ENCODE measurements at places on chromosomes 6 and 20.

DNA sequence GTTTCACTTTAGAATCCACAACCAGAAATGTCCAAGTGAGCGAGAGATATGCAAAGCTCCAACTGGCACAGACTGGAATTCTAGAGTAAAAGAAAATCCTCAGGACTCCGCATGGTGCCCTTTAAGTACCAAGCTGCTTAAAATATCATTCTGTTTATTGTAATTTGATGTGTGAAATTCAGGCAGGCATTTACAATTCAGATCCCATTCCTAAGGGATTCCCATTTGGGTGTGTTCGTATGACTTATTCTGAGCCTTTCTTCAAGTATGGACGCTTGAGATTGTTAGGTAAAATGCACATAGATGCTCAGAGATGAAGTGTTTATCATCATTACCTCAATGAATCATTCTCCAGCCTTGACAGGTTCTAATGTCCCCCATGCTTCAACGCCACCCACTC lies 99.3 kb upstream of the EEF1E1 start:
- no peak for DNase-seq

DNA sequence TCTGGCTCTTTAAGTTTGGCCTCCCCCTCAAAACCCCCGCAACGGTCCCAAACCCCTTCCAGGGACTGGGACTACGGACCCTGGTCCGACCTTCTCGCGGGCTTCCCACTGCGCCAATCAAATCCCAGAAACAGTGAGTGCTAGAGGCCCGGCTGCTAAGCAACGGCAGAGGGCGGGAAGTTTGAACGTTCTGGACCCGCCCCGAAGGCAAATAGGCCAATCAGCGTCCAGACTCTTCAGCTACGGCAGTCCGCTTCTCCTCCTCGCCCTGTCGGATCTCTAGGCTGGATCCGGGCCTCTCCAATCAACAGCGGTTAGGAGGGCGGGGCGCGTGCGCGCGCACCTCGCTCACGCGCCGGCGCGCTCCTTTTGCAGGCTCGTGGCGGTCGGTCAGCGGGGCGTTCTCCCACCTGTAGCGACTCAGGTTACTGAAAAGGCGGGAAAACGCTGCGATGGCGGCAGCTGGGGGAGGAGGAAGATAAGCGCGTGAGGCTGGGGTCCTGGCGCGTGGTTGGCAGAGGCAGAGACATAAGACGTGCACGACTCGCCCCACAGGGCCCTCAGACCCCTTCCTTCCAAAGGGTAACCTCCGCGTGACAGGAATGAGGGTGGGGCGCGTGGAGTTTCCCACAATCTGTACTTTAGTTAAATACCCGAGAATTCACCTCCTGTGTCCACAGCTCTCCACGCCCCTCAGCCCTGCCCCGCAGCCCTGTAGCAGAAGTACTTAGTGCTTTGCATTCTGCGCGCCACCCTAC lies at the start of gene MSH5:
TSS of gene MSH5 (plus strand) at position 367 of the 758 bp plus-strand sequence. CDS start 462 bp downstream, outside the sequence.
- DNase-seq = peak; percentile 88

- no peak for DNase-seq
Measured at GRCh38 chr20:63029358-63030121, 22.8 kb upstream of the BHLHE23 start.

DNA sequence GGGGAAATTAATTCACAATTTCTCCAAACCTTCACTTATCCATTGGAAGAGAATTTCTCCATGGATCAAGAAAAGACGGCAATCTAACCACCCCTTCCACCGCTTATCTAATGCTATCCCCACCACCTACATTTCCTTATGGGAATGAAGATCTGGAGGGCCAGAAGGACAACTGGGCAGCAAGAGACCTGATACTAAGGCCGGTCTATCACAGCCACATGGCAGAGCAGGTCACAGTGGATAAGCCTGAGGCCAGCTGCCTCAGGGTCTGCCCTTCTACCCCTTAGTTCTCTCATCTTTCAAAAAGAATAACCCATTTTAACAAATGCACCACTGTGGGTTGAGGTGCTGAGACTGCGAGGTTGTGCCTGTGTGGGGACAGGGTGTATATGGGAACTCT lies 37.1 kb downstream of the MAN1A1 start:
- no peak for DNase-seq

DNA sequence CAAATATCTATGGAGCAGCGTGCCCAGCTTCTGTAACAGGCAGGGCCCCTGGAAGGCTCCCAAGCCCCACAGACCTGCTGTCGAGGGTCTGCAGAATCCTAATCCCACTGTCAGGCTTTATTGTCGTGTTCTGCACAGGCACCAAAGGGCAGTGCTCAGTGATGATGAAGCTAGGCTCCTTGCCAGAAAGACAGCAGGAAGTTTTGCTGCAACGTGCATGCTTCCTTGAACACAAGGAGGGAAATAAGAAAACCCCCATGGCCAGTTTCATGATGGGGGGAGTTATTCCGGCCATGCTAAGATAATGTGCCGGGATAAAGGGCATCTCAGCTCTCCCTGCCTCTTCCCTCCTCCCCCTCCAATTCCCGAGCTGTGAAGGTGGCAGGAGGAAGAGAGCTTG lies 109.4 kb upstream of the KCNG1 start:
- DNase-seq = no peak

DNA sequence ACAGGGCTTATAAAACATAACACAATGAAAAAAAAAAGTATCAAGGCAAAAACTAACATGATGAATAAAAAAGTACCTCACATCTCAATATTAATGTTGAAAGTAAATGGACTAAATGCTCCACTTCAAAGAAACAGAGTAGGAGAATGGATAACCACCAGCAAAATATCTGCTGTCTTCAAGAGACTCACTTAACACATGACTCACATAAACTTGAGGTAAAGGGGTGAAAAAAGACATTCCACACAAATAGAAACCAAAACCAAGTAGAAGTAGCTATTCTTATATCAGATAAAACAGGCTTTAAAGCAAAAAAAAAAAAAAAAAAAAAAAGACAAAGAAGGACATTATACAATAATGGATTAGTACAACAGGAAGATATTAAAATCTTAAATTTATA lies 86.9 kb downstream of the TBC1D32 start:
- DNase-seq = no peak

DNA sequence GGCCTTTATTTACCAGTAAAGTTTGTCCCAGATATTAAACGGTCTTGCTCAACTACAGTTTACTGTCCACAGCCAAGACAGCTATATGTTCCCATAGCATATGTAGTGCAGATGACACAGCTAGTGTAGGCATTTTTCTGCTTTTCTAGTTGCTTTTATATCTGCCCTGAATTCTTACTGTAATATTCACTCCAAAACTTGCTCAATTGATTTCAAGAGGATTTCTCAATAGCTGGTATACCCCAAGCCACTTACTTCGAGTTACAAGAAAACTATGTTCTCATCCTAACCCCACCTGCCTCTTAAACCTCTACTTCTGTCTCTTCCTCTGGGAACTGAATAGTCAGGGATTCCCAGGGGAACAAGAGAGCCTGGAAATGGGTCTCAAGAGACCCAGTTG lies 18.9 kb upstream of the ROS1 start:
- DNase-seq = no peak

GRCh38 chr6:155031091-155031490 lies 36.0 kb downstream of the TIAM2 start:
- no peak for DNase-seq

DNA sequence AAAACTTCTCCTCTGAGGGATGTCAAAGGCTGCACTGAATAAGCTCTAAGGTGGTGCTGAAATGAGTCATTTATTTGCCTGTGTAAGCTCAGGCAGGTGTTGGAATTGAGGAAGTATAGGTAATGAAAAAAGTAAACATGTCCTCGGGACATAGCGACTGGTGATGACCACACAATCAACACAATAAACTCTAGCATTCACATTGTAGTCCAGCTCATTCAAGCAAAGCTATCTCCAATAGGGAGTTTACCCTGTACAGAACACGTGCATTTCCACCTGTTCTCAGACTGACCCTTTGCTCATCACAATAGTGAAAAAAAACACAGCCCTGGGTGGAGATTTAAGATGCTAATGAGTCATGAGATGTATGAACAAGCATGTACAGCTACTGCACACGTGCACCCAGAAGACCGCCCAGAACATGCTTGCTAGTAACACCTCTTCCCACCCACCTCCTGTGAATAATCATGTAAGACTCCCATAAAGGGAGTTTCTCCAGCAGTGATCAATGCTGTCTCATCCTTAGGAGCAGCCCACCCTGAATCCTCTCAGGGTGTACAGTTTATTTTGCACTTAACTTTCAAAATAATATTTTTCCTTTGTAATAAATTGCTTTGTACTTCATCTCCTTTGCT lies 33.0 kb upstream of the POU5F1 start:
- no peak for DNase-seq

- no peak for DNase-seq
Measured at GRCh38 chr6:14118446-14118845, 874 bp downstream of the CD83 start.

- no peak for DNase-seq
Measured at GRCh38 chr6:14797875-14798593, 447.8 kb upstream of the JARID2 start.

- no peak for DNase-seq
Measured at GRCh38 chr6:34817446-34817845, 25.6 kb downstream of the BLTP3A start.

DNA sequence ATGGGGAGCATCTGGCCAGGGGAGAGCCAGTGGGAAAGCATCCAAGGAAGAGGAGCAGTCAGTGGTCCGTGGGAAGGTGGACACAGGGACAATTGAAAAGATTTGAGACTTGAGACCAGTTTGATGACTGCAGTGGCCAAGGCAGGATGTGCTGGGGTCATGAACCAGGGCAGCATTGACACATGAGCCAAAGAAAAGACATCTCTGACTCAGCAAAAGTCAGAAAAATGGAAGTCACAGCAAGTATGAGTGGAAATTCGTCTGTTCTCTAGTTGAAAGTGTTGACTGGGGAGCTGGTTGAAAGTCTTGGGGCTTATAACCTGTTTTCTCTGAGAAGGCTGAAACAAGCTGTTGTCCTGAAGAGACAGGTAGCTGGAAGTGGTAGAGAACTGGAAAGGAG lies 31.3 kb downstream of the RAB22A start:
- DNase-seq = no peak

- DNase-seq = no peak
Measured at GRCh38 chr6:108403236-108403635, 108.4 kb downstream of the AFG1L start.

GRCh38 chr6:80010288-80010687 lies 5.8 kb downstream of the TTK start:
- no peak for DNase-seq

DNA sequence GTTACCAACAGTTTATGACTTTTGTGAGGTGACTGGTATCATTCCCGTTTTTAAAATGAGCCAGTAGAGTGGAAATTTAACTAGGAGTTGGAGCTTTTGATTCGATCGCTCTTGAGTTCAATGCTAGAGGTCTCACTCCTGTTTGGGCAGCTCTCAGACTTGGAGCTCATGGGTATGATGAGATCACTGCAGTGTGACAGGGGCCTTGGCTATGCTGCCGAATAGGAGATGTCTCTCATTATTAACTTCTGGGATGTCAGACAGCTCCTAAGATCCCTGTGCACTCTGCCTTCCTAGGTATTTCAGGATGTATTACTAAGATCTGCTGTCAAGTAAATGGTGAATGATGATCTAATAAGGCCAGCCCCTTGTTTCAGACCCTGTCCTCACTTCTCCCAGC lies 20.4 kb downstream of the AKAP12 start:
- no peak for DNase-seq

DNA sequence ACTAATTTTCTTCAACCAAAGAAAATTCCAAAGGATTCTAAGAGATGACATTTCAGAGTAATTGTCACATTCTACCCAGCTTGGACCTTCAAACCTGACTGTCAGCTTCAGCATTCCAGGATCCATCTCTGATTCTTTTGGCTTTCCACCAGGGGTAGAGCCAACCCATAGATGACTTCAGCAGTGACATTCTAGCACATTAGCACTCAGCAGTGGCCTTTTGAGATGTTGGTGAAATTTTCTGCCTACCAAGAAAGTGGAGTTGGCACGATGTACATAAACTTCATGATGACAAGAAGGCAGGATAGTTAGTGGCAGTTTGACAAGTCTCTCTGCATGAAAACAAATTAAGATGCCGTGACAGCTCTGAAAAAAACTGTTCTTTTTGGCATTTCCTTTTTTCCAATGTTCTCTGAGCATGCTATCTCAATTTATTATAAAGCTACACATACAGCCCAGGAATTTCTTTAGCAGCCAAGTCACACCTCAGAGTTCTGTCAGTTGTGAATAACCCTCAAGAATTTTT lies 466.5 kb upstream of the RNF217 start:
- no peak for DNase-seq

- DNase-seq = no peak
Measured at GRCh38 chr6:81875782-81876293, 123.4 kb upstream of the TENT5A start.

- DNase-seq = no peak
Measured at GRCh38 chr6:34138191-34138590, 7.7 kb downstream of the GRM4 start.

GRCh38 chr20:8154638-8155037 lies 22.6 kb downstream of the PLCB1 start:
- DNase-seq = no peak

GRCh38 chr6:97677626-97678025 lies 394.6 kb upstream of the MMS22L start:
- DNase-seq = no peak

- DNase-seq = no peak
Measured at GRCh38 chr6:34333858-34334257, 58.6 kb downstream of the NUDT3 start.
